ENCODE measurements at places on chromosomes 3 and 15. TPM values are rescaled to one million over a fixed set of nuclear protein-coding genes. Genes with fewer than 3 reads are reported as not detected.

DNA sequence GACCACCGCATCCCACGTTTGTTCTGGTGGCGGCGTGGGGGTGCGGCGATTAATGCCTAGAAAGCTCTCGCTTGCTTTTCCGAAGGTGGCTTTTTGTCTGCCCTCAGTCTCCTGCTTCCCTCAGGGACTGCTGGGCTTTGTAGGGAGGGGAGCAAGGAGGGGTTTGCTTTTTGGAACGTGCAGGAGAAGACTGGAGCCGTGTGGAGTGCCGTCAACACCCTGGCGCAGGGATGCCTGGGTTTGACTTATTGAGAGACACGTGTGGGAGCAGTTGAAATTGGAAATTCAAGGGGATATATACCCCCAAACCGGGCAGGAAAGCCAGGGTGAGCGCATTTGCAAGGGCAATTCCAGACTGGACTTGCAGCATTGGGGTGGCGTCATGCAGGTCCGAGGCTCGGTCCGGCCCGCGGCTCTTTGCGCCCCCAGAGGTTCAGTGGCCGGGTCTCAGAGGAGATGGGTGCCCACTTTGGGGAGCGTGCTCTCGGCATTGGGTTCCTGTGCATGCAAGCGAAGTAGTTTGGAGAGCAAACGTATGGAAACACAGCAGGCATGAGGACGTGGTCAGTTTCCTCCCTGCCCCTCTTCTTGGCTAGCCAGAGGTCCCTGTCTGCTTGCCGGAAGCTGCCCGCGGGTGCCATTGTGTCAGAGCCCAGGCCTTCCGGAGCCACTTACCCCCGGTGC, 2.1 kb downstream of the EPHB1 start:
- peak overlapping the region; percentile 96 for H3K4me3 ChIP-seq
- peak; percentile 30 for DNase-seq
- H3K36me3 ChIP-seq = no peaks in the 10 kb centered on the region
- peaks cover 66% of the 10 kb centered on the region for H3K27me3 ChIP-seq
- H3K27ac ChIP-seq = no peak overlapping the region

- no peaks in the 10 kb centered on the region for H3K36me3 ChIP-seq
- no peaks in the 10 kb centered on the region for H3K27me3 ChIP-seq
- H3K4me1 ChIP-seq = 0 out of 2 replicates have a peak, but pooled peaks cover 7% of the 10 kb centered on the region
- DNase-seq = no peak
- H3K27ac ChIP-seq = no peak overlapping the region
Observed at GRCh38 chr3:36403661-36404060, 23.4 kb downstream of the STAC start.

The CCR2 gene
- not detected for total RNA-seq

DNA sequence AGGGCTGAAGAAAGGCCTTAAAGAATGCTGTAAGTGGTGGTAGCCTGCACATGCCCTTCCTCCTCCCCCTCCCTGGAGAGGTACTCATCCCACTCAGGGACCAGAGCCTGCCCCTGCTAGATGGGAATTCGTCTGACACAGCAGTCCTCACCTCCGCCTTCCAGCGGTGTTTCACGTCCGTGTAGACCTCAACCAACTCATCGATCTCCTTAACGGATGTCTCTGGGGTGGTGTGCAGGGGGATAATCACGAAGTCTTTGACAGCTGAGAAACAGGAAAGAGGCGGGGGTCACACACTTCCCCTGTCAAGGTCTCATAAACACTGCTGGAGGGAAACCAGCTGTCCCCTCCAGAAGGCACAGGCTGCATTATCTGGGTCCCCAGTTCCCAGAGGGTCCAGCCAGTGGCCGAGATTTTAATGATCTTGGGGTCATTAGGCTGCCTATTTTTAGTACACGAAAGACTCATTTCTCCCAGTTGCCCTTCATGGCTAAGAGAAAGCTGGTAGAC, 9.9 kb downstream of the DNASE1L3 start:
- H3K4me1 ChIP-seq = no peaks in the 10 kb centered on the region
- no peak for DNase-seq
- H3K4me3 ChIP-seq = no peak overlapping the region

The EOMES gene
- total RNA-seq = 0.76 TPM

The LMAN1L gene
- not detected for total RNA-seq

GRCh38 chr15:99305761-99306505, 54.7 kb downstream of the LRRC28 start:
- no peaks in the 10 kb centered on the region for H3K27me3 ChIP-seq
- no peak for DNase-seq
- H3K27ac ChIP-seq = peak overlapping the region; percentile 42
- no peak overlapping the region for H3K4me3 ChIP-seq
- peaks cover 4% of the 10 kb centered on the region for H3K36me3 ChIP-seq

The DNAJC17 gene
- 50.2 TPM for total RNA-seq

Measured in WTC11 (cell line).